ENCODE measurements at places on chromosomes 3 and 15.

GRCh38 chr3:196051282-196052076, 30.4 kb downstream of the TFRC start:
- no peak for DNase-seq

DNA sequence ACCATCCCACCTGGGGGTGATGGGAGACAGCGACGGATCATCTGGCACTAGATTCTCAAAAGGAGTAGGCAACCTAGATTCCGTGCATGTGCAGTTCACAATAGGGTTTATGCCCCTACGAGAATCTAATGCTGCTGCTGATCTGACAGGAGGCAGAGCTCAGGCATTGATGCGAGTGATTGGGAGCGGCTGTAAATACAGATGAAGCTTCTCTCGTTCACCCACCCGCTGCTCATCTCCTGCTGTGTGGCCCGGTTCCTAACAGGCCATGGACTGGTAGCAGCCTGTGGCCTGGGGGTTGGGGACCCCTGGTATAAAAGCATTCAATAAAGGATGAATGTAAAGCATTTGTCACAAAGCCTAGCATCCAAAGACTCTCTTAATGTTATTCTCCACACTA, 126.8 kb downstream of the FRMD4B start:
- DNase-seq: no peak

DNA sequence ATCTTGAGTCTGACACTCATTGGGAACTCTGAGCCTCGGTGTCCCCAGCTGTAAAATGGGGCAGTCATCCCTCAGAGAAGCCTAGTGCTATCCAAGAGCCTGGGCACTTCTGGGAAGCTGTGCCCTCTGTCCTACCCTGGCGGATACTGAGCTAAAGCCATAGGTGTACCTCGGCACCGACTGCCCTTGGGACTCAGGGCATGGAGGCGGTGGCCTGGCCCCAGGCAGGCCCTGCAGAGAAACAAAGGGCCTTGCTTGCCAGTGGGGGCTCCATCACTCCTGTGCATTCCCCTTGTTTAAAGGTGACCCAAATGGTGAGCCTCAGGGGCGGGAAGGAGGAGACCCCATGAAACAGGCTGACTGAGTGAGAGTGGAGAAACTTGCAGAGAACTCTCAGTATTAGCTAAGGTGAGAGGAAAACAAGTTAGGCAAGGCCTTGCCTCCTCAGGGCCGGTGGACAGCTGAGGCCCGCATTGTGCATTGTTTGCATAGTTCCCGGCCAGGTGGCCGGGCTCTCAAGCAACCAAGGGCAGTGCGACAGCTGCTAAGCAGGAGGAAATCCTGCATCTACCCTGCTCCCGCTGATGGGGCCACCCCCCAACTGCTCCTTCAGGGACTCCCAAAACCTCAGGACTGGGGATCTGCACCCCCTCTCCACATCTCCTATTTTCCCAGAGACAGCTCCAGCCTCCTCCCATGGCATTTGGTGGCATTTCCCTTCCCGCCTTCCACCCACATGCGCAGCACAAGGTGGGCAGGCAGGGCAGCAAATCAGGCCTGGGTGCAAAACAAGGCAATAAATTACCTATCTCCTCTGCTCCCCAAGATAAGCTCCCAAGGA, 4.3 kb downstream of the PFKFB4 start:
- no peak for DNase-seq

DNA sequence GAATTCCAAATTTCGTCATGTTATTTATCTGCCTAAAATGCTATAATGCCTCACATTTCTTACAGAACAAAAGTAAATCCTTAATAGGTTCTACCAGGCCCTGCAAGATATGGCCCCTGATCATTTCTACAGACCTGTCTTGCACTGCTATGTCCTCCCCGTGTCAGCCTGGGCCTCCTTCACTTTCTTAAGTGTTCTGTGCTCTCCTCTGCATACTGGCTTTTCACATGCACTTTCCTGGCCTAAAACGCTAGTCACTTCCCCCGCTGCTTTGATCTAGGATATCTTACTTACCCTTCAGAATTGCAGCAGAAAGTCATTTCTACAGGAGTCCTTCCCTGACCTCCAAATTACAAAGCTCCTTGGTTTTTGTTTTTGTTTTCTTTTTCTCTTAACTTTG, 551.3 kb downstream of the NSUN3 start:
- no peak for DNase-seq

DNA sequence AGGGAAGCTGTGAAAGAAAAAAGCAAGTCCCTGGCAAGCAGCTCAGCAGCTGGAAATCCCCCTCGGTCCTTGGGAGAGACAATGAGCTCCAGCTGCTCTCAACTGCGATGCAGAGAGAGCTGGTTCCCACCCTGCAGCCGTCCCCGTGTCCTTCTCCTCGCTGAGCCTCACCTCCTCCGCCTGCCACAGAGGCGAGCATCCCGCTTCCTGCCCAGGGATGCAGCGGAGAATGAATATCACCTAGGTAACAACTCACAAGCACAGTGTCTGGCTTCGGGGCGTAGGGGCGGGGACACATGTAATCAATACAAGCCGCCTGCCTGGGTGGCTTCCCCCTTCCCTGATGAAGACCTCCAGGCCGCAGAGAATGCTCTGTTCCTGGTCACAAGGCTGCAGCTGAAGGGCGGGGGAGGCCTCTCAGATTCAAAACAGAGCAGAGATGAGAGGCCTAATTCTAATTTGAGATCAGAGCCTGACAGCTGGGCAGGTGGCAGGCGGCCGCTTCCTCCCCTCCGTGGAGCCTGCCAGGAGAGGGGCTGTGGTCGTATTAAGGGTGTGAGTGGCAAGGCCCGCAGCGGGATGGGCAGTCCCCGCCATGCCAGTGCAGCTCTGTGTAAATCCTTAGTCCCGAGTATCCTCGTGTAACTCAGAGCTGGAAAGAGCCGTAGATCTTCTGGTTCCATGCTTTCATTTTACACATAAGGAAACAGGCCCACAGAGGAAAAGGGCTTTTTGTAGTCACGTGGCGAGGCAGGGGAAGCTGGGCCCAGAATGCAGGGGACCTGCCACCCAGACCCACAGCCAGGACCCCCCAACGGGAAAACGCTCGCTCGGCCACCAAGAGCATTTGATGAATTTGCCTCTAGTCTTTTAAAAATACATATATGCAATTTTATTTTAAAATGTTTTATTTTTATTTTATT, 24.3 kb downstream of the ZDHHC19 start:
- DNase-seq: no peak

DNA sequence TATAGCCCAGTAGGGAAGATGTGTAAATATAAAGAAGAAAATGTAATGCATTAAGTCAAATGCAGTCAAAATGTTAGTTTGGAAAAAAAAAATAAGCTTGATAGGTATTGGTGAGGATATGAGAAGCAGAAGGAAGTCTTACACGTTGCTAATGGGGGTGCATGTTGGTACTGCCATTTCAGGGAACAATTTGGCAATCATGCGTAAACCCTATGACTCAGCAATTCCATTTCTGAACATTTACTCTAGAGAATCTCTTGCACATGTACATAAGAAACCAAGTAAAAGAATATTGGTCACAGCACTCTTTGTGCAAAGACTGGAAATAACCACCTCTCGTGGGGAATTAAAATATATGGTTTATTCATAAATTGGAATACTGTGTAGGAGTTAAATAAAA, 35.5 kb upstream of the TIMP4 start:
- DNase-seq: peak; percentile 16

DNA sequence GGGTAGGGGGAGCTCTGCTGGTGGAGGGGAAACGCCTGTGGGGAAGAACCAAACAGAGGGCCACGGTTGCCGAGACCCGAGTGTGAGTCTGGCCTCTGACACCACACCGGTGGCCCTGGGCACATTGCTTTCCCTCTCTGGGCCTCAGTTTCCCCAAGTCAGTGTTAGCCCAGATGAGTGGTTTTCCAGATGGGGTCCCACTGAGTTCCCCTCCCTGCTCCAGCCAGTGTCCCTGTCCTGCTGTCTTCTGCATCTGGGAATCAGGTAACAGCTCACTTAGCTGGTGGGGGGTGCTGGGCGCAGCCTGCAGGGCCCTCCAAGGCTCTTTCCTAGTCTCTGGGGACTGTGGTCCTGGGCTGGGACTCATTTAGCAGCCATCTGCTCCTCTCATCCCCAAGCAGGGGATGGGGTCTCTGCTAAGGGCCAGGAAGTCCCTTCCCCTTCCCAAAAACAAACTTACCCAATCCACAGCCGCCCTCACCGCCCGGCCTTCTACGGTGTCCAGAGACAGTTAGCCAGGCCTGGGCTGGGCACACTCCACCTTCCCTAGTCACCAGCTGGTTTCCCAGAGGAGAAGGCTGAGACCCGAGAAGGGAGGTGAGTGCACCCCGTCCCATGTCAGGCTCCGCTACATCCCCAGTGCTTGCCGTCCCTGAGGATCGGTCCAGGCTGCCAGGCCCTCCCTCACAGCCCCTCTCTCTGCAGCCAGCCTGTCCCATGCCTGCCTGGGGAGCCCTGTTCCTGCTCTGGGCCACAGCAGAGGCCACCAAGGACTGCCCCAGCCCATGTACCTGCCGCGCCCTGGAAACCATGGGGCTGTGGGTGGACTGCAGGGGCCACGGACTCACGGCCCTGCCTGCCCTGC, 676 bp downstream of the GP9 start:
- no peak for DNase-seq

GRCh38 chr15:58572521-58572920, 140.7 kb downstream of the LIPC start:
- DNase-seq: no peak

GRCh38 chr15:42608752-42609488, 33.5 kb downstream of the STARD9 start:
- no peak for DNase-seq

GRCh38 chr15:48766196-48766595, 44.7 kb downstream of the CEP152 start:
- DNase-seq: no peak

GRCh38 chr3:128205558-128206145, 52.4 kb downstream of the EEFSEC start:
- DNase-seq: no peak

GRCh38 chr15:52960283-52960682, 170.1 kb upstream of the ONECUT1 start:
- DNase-seq: no peak

DNA sequence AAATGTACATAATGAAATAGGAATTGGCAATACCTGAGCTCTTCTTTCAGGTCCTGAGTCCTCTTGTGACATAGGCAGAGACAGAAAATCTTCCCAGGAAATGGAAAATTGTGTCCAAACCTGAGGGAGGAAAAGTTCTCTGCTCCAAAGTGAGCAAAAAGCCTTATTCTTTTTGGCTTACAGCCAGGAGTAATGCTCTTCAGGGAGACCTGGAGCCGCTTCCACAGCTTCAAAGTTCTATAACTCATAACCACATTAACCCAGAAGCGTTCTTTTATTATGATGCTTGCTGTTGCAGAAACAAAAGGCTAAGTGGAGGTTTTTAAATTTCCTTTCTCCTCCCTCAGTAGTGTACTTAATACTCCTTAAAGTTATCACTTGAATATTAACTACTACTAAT, 633 bp downstream of the IGSF10 start:
- DNase-seq: no peak

- no peak for DNase-seq
Measured at GRCh38 chr3:174873832-174874657, 14.9 kb downstream of the NAALADL2 start.

DNA sequence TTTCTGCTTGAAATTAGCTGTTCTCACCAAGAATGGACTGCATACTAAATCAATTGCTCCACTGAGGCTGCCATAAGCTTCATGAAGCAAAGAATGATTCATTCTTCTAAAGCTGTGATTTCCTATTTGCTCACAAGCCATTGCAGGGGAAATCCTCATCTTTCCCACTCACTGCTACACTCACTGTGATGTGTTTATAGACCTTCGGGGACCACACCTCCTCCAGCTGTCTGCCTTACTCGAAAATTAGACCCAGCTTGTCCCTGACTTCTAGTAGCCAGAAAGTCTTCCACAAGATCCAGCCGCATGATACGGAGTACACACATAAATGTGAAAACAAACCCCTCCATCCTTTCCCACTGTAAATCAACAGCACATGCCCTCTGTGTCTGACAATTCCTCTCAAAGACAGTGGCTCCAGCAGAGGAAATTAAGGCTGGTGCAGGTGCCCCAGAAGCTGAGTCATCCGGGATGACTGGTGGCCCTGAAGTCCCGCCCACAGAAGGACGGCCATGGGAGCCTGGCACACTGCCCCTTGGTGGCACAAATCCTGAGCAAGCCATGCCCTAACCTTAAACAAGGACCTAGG, 172.0 kb downstream of the STT3B start:
- DNase-seq: no peak

- DNase-seq: no peak
Measured at GRCh38 chr3:106452096-106452495, 583.3 kb upstream of the CBLB start.

DNA sequence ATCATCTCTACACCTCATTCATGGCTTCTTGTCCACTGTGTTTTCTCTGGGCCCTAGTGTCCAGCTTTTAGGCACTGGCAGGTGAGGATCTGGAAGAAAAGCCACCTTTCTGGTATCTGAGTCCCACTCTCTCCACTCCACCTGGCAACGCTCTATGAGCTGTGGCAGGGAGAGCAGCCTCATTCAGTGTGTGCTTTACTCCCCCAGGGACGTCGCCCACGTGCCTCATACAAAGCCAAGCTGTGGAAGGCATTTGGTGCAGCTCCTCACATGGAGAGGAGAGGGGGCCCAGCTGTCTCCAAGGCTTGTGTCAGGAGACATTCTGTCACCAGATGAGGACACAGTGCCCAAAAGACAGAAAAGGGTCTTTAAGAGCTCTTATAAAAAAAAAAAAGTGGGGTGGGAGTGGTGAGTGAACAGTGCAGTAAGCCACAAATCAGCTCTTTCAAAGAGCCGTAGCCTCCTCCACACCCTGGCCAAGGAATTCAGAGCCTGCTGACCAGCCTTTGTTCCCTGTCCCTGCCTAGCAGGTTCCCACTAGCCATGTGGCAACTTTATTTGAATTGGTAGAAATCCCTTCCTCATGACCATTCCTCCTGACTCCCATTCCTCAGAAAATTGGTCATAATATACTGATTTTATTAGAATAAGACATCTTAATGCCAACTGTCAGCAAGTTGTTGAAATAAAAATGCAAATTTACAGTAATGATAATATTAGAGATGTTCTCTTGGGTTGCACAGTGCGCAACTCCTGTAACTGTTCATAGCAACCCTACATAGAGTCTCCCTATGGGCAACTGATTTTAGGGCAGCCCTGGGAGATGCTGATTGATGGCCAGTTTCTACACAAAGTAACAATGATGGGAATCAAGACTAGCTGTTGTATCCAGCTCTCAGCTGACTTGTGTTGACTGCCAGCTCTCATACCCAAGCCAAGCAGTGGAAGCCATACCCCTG, 29.5 kb downstream of the GALNT15 start:
- no peak for DNase-seq

DNA sequence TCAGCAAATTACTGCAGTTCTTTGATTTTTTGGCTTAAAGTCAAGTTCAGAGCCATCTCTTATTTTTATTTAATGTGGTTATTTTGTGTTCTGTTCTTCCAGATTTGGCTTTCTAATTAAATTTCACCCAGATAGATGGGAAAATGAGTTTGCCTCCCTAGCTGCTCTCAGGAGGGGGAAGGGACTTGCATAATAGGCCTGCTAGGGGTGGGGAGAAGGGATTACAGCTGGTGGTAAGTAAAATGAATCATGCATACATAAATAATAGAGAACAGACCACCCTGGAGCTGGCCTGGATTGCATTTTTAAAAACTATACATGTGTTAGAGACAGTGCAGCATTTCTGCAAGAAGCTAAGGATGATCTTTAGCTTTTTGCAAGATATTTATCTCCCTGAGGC, 3.9 kb upstream of the PXYLP1 start:
- no peak for DNase-seq

- DNase-seq: no peak
Measured at GRCh38 chr15:26562336-26562735, 210.5 kb downstream of the GABRB3 start.

Measured in CD4-positive, alpha-beta T cell treated with Interferon gamma for 1 hour (primary cell).